A549 treated with AZD2906 at 1 μM for 4 hours (cell line): ENCODE measurements at places on chromosomes 6 and 20. TPM values are rescaled to one million over a fixed set of nuclear protein-coding genes. Genes with fewer than 3 reads are reported as not detected.

PPP1R14C gene
- total RNA-seq, result 3.4 to 4.0 TPM (median 3.5 TPM) in 5 replicates

CRISP2 gene
- not detected in 5 replicates for total RNA-seq

BMP2 gene
- total RNA-seq, result 0.24 to 0.31 TPM (median 0.25 TPM) in 5 replicates

POU3F2 gene
- total RNA-seq, result 0.01 to 0.02 TPM in 2 of 5 replicates, not detected in the others

PTK7 gene
- 3.7 to 5.2 TPM (median 4.8 TPM) in 5 replicates for total RNA-seq

SLC12A5 gene
- 10.9 to 19.3 TPM (median 13.7 TPM) in 5 replicates for total RNA-seq
